KBM-7 (cell line): ENCODE measurements at places on chromosomes 5 and 9.

GRCh38 chr5:93252165-93252564, 328.9 kb downstream of the NR2F1-AS1 start:
- no peak for DNase-seq

DNA sequence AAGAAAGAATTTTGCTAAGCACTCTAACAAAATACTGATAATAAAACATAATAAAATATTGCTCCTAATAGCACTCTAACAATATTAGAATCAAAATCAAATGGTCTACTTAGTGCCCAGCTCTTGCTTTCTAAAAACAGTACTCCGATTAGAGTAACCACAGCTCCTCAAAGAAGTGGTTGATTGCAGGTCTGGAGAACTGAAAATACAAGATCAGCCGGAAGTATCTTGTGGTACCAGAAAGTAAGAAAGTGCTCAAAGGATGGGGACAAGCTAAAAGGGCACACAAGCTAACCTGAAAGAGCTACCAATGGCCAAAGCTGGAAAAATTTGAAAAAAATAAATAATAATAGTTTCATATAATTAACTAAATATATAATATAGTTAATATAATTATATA, 119.2 kb downstream of the CWC27 start:
- no peak for DNase-seq

DNA sequence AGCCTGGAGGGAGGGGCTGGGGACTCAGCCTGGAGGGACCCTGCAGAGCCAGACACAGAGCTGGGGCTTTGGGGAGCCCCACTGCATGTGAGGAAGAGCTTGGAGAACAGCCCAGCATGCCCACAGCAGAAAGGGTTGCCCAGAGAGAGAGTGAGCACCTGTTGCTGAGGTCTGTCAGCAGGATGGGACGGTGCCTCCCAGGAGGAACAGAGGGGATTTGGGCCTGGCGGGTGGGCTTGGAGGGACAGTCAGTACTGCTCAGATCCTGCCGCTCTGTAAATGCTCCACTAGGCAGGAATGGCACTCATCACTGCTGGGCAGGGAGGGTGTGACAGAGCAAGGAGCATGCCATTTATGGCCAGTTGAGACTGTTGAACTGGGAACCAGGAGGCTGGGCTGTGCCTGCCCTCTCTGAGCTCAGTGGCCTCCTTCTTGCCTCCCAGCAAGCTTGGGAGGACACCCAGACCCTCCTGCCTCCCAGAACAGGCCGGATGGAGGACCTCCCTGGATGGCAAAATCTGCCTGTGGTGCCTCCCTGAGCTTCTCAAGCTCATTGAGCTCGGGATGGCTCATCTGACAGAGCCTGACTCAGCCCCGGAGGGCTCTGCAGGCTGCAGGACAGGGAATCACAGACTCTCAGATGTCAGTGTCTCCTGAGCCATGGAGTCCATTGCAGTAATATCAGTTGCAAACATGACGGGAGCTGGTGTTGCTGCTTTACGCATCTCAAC, 786 bp upstream of the HRCT1 start:
- no peak for DNase-seq

DNA sequence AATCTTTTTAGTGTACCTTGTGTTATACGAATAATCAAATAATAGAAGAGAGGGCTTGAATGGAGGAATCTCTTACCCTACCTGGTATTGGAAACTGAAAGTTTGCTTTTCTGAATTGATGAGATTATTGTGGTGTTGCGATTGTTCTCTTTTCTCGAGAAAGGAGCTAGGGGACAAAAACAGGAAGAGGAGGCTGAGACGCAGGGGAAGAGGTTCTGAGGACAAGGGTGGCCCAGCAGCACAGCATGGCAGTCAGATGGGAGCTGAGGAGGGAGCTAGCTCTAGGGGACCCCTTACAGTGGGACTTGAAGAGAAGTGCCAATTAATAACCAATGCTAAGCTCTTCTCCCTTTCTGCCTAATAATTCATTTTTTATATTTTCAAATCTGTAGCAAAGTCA, 183.3 kb upstream of the DMAC1 start:
- no peak for DNase-seq

DNA sequence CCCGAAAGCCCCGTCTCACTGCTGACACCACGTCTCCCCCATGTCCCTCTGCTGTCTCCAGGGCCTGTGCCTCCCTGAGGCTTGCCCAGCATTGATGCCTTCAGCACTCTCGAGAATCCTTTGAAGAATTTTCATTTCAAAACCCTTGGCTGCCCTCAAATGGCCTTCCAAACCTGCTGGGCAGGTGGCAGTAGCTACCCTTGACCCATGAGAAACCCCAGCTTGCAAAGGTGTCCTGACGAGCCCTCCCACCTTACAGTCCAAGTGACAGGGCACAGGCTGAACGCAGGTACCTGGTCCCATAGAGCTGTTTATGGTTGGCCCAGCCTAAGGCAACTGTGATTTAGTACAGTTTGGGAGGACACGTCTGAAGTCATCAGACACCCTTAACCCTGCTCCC, 97.2 kb upstream of the SPIN1 start:
- no peak for DNase-seq

DNA sequence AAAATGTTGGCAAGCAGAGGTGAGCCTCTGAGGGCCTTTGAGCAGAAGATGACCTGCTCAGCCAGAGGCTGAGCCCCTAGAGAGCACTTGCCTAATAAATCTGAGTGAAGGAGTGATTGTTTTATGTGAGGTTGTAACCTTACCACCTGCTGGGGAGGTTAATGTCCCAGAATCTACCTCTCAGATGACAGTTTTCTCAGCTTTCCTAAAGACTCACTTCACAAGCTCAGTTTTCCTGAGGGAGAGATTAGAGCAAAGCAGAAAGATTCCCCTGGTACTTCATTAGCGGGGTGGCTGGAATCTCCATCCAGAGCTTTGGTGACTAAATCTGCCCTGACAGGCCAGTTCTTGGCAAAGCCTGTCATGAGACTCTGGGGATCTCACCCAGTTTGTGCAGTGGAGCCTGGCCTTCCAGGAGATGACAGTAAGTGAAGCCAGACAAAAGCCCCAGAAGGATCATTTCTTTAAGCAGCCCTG, 48.8 kb upstream of the GALNT10 start:
- DNase-seq, result no peak

- no peak for DNase-seq
Measured at GRCh38 chr5:61349935-61350334, 17.9 kb downstream of the ZSWIM6 start.

DNA sequence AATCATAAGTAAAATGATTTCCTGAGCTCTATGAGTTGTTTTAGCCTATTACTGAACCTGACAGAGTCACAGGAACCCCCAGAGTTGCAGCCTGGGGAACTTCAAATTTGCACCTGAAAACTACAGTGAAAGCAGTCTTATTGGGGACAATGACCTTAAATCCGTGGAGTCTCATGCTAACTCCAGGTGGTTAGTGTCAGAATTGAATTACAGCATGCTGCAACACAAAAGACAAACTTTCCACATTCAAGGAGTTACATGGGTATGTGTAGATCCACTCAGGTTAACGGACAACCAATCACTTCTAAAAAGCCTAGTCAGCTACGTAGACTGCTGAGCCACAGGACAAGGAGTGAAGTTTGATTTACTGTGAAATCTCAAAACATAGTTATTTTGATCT, 49.7 kb downstream of the PLPP1 start:
- DNase-seq, result no peak

DNA sequence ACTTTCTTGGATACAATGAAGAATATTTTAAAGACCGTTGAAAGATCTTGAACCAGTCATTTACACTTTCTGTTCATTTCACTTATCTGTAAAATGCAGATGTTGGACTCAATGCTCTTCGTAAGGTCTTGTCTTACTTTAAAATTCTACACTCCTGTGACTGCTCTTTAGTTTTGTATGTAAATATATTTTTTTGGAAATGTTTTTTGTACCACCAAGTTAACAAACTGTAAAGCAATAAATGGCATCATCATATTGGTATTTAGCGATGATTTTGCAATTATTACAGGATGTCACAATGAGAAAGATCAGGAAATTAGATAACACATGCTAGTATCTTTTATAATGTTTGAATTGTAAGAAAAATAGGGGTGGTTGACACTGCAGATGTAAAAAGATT, 80.8 kb upstream of the GNAQ start:
- DNase-seq, result no peak

GRCh38 chr9:82196622-82197441, 208.3 kb downstream of the SPATA31D1 start:
- DNase-seq, result no peak

DNA sequence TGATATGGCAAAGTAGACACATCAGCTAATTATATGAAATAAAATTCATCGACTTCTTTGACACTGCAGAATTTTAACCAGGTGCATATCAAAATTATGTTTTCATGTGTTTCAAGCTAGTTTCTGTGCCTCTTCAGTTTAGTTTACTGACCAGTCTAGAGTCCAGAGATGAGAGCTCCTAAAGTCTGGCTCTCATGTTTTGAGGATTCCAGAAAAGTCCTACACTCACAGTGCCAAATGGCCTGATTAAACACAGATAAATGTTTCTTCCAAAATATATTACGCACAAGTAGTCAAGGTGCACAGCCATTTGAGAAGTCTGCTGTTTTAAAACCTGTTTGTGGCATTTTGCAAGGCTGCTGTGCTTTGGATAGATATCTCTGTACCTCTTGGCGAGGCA, 15.6 kb downstream of the RGMB start:
- DNase-seq, result no peak

- DNase-seq, result no peak
Measured at GRCh38 chr5:88109818-88110217, 158.8 kb downstream of the TMEM161B start.

DNA sequence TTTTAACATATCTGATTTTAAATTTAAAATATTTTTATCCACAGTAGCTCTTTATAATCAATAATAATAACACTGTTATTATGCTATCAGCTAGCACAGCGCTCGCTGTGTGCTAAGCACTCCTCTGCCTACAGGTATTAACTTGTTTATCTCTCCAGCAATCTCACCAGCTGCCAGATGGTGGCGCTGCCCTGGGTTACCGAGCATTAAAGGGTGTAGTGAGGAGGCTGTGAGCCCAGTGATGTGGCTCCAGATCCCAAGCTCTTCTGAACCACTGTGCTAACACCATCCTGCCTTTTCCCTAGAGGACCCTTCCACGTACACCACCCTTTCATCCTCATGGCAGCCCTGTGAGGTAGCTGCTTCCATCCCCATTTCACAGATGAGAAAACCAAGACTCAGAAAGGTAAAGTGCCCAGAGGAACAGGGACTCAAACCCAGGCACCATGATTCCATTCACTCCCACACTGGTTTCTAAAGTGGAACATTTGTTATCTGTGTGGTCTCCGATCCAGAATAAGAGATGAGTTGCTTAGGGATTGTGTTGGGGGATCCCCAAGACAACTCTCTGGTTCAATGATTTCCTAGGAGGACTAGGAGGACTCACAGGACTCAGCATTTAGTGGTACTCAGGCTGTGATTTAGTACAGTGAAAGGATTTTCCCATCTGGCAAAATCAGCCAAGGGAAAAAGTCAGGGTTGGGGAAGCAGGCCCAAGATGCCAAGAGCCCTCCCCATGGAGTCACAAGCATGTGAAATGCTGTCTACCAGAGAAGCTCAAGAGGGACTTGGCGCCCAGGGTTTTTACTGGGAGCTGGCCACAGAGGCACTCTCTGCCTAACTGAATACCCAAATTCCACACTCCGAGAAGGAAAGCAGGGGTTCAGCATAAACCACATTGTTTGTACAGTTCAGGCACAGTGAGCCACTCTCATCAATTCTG, 7.0 kb downstream of the IGFBPL1 start:
- DNase-seq, result peak; percentile 28

DNA sequence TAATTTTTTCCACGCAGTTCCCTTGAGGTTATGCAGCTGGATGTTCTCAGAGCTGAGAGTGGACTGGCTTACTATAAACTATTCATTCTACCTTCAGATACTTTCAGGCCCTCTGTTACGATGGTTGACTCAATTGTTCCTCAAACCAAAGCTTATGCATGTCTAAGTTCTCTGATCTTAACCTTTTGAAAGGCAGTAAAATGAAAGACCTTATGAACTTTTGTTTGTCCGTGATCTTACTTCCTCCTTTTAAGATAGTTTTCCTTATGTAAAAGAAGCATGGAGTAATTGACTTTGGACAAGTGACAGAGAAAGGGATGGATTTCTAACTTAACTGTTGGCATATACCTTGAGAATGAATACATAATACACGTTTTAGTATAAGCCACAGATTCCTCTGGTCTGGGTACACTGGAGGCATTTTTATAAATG, 575.7 kb downstream of the PDE4D start:
- peak; percentile 40 for DNase-seq

DNA sequence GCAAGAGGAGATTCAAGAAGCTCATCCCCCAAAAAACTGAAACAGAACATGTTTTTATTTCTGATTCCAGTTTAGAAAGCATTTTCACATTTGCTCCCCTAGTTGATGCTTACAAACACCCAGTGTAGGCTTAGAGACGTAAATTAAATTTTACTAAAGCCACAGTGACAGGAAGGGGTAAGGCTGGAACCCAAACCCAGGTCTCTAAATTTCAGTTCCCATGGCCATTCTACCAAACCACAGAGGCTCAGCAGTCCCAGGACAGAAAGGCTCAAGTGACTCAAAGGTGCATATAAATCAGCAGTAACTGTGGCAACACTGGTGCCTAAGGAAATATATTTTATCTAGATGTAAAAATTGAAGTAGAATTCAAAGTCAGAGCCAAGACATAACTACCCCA, 128.7 kb downstream of the CEP120 start:
- no peak for DNase-seq

DNA sequence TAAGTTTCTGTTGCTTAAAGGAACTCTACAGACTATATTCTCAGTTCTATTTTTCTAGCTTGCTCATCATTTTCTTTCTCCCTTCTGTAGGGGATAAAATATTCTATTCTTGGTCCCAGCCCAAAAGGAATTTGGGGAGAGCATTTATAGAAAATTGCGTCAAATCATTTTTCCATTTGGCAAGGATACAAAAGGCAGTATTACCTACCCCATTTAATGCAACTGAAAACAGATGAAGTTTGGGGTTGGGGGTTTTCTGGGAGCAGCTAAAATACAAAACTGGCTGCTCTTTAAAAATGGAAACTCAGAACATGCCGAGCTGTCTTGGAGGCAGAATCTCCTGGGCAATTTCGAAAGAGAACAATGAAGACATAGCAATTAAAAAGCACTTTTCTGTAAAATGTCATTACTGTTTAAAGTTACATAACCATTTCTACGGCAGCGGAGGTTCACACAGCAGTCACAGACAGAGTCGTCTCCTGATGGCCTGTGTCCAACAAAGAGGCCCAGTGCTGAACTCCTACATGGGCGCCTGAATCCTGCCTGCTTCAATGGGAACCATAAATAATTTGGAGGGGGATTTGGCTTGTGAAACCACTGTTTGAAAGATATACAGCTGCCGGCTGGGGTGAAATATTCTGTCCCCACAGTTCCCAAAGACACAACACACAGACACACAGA, 152.4 kb downstream of the BRINP1 start:
- no peak for DNase-seq

GRCh38 chr5:116543501-116543900, 31.1 kb downstream of the SEMA6A start:
- DNase-seq, result peak; percentile 40

- no peak for DNase-seq
Measured at GRCh38 chr9:107020040-107020530, 157.1 kb downstream of the ZNF462 start.

DNA sequence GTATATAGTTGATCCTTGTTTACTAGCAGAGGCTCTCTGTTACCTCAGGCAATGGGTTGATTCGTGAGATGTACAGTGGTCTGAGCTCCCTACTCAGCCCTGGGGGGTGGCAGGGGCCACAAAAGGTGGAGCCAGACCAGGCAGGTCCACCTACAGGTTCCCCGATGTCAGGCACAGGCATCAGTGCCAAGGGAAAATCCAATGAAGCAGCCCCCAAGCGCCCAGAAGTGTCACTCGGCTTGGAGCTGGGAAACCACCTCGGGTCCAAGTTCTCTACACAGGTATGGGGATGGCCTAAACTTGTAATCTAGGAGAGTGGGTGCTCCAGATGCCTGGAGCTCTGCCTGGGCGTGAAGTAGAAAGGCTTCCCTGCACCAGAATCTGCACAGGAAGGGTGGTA, 188.8 kb downstream of the KIAA0825 start:
- DNase-seq, result no peak
